HT1080 (cell line): ENCODE measurements at places on chromosomes 1 and 21. TPM values are rescaled to one million over a fixed set of nuclear protein-coding genes. Genes with fewer than 3 reads are reported as not detected.
A peak's percentile ranks its signal among the peaks of the same experiment; 100 is the strongest.

Gene SPRR2A
- not detected in 2 replicates for total RNA-seq

Gene GBP5
- 0.13 and 0.18 TPM in 2 replicates for total RNA-seq

- peak; percentile 74 for DNase-seq
These were observed 34.0 kb downstream of the MAP3K7CL start for GRCh38 chr21:29164323-29164942.

- DNase-seq: no peak
These were observed 226.7 kb upstream of the POU3F1 start for GRCh38 chr1:38273196-38273804.

GRCh38 chr1:208031932-208032320 is 121.0 kb upstream of the CD34 start:
- DNase-seq: no peak

DNA sequence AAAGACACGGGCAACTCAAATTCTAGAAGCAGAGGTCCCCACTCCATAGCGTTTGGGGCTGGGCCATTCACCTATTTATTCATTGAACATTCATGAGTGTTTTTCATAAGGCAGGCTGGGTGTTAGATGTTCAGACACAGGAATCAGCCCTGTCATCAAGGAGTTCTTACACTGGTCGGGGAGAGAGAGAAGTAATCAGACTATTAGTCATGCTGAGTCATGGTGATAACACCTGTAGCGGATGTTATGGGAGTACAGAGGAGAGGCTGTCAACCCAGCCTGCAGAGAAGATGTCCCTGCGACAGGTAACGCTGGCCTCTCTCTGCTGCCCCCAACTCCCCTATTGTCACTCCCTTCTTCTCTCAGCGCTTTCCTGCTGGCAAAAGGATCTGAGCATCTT is 17.2 kb downstream of the LY9 start:
- DNase-seq: peak; percentile 80

DNA sequence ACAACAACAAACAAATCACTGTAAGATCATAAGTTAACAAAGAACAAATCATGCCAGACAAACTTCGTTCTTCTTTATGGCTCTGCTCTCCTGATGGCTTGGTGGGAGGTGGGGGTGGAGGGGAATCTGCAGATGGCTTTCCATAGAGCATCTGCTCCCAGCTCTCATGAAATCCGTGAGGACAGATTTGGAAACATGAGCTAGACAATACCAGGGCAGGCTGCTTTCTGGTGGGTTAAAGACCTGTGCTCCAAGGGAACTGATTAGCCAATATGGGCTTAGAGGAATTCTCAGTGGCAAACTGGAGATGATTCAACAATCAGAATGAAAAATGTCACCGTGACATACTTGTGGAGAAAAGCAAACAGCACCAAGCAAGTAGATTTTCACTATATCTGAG is 69.4 kb upstream of the TLR5 start:
- no peak for DNase-seq

- DNase-seq: peak; percentile 16
These were observed 103.0 kb downstream of the CAMTA1 start for GRCh38 chr1:6888268-6888667.
